ENCODE measurements at places on chromosomes 12 and 14. TPM values are rescaled to one million over a fixed set of nuclear protein-coding genes. Genes with fewer than 3 reads are reported as not detected.
A peak's percentile ranks its signal among the peaks of the same experiment; 100 is the strongest.

Gene CLSTN3
- total RNA-seq: 27.9 TPM

Gene ITGA7
- 49.1 TPM for total RNA-seq

Gene ADAM20
- 2.1 TPM for total RNA-seq

Gene STAT2
- 60.6 TPM for total RNA-seq

Gene TMEM229B
- total RNA-seq: 1.6 TPM

Gene CEP170B
- 31.3 TPM for total RNA-seq

Gene SLC10A1
- total RNA-seq: not detected

- peaks cover 37% of the 10 kb centered on the region for H3K27me3 ChIP-seq
- H3K4me3 ChIP-seq: no peak overlapping the region
- no peaks in the 10 kb centered on the region for H3K36me3 ChIP-seq
- H3K4me1 ChIP-seq: peaks cover 22% of the 10 kb centered on the region
- no peak for DNase-seq
Measured at GRCh38 chr12:52231305-52232202, 1.5 kb upstream of the KRT7 start.

DNA sequence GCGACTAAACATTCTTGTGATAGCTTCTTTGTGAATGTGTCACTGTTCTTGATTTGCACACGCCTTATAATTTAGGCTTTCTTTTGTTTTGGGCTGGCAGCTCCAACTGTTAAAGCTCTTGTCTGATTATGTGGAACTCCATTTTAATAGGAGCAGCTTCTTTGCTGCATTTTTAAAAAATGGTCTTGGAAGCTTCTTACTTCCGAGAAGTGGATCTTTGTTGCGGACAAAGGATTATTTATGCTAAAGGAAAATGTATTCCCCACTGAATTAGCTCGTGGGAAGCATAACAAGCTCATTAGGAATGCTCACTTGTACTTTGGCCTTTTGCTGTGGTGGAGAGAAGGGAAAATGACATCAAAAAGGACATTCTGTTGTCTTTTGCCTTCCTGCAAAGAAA lies 20.0 kb downstream of the GAS2L3 start:
- no peak overlapping the region for H3K4me3 ChIP-seq
- H3K27me3 ChIP-seq: no peaks in the 10 kb centered on the region
- H3K36me3 ChIP-seq: no peaks in the 10 kb centered on the region
- no peak for DNase-seq
- no peaks in the 10 kb centered on the region for H3K4me1 ChIP-seq

- H3K27me3 ChIP-seq: no peaks in the 10 kb centered on the region
- no peaks in the 10 kb centered on the region for H3K4me1 ChIP-seq
- H3K4me3 ChIP-seq: no peak overlapping the region
- H3K36me3 ChIP-seq: no peaks in the 10 kb centered on the region
Measured at GRCh38 chr14:53638966-53639365, 317.7 kb downstream of the BMP4 start.

DNA sequence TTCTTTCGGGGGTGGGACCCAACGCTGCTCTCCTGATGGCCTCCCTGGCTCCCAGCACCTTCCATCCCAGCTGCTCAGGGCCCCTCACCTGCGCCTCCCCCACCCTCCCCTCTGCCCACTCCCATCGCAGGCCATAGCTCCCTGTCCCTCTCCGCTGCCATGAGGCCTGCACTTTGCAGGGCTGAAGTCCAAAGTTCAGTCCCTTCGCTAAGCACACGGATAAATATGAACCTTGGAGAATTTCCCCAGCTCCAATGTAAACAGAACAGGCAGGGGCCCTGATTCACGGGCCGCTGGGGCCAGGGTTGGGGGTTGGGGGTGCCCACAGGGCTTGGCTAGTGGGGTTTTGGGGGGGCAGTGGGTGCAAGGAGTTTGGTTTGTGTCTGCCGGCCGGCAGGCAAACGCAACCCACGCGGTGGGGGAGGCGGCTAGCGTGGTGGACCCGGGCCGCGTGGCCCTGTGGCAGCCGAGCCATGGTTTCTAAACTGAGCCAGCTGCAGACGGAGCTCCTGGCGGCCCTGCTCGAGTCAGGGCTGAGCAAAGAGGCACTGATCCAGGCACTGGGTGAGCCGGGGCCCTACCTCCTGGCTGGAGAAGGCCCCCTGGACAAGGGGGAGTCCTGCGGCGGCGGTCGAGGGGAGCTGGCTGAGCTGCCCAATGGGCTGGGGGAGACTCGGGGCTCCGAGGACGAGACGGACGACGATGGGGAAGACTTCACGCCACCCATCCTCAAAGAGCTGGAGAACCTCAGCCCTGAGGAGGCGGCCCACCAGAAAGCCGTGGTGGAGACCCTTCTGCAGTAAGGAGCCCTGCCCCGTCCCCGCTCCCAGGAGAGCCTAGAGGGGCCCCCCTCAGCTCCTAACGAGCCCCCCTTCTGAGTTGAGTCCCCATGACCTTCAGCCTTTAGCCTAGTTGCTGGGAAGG lies at the start of gene HNF1A:
Gene HNF1A, plus strand, starts transcription at position 248 of the 924 bp plus-strand sequence. Its CDS starts 226 bp downstream, at position 474.
- H3K27me3 ChIP-seq: no peaks in the 10 kb centered on the region
- peaks cover 9% of the 10 kb centered on the region for H3K4me1 ChIP-seq
- H3K27ac ChIP-seq: no peak within 1 kb of the TSS
- peak; percentile 16 for DNase-seq
- no peaks in the 10 kb centered on the region for H3K36me3 ChIP-seq

DNA sequence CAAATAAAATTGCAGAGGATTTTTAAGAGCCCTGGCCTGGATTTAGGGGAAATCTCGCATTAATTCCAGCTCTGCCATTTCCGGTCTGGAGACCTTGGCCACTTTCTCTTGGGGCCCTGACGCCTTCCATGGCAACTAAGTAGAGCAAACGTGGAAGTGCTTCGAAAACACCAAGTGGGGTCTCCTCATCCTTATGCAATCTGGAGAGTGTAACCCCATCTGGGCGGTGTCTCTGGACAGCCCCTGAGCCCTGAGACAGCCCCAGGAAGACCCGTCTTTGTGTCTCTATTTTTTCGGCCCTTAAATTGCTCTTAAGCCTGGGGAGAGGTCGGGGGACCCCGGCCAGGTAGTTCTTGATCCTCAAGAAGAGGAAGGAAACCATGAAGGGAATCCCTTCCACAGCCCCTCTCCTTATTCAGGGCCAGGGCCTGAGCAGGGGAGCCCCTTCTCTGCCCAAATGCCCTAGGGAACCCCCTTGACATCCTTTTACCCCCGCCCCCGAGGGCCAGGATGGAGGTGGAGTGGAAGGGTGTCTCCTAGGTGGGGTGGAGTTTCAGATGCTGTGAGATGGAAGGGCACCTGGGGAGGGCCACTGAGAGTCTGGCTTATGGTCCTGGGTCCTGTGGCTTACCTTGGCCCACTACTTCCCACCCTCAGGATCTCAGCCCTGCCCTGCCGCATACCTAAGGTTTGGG lies 17.6 kb upstream of the NR4A1 start:
- H3K27ac ChIP-seq: peak overlapping the region; percentile 85
- peak; percentile 32 for DNase-seq
- peaks cover 21% of the 10 kb centered on the region for H3K4me1 ChIP-seq
- H3K27me3 ChIP-seq: peaks cover 51% of the 10 kb centered on the region
- H3K4me3 ChIP-seq: peak overlapping the region; percentile 49

- no peaks in the 10 kb centered on the region for H3K4me1 ChIP-seq
- no peak overlapping the region for H3K27ac ChIP-seq
- no peaks in the 10 kb centered on the region for H3K27me3 ChIP-seq
Measured at GRCh38 chr14:44420226-44420625, 86.9 kb downstream of the FSCB start.

- no peak overlapping the region for H3K4me3 ChIP-seq
- H3K4me1 ChIP-seq: peaks cover 25% of the 10 kb centered on the region
- no peaks in the 10 kb centered on the region for H3K27me3 ChIP-seq
- 0 out of 2 replicates have a peak overlapping the region, but pooled peaks have one; percentile 28 for H3K27ac ChIP-seq
Measured at GRCh38 chr14:56004786-56005185, 113.4 kb upstream of the PELI2 start.

DNA sequence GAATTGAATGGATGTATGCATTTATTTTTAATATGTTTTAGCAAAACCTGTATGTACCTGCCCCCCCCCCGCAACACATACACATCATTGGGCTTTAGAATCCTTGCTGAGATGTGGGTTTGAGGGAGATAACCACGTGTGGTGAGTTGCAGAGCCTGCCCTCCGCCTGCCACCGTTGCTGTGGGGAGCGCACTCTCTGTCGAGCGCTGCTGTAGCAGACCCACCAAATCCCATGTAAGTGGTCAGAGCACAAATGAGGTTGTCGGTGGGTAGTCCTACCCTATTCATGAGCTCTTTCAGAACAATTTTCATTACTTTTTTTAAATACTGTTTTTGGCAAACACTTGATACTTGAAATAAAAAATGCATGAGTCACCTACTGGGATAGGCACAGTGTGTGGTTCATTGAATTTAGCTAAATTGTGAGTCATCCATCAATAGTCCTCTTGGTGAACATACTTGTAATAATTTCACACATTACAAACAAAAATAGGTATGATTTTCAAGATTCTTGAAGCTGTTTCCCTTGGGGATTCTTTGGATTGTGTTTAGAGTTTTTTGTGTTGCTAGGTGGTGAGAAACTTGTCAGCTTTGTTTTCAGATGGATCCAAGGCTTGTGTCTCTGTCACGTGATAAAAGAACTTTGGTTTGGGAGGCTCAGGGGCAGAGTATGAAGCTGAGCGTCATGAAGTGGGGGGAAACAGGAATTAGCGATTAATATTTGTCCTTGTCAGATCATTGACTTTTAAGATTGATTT lies 107.6 kb downstream of the PTCSC3 start:
- H3K4me1 ChIP-seq: no peaks in the 10 kb centered on the region
- H3K27ac ChIP-seq: no peak overlapping the region
- no peaks in the 10 kb centered on the region for H3K27me3 ChIP-seq

- H3K36me3 ChIP-seq: no peaks in the 10 kb centered on the region
- no peak overlapping the region for H3K4me3 ChIP-seq
- H3K4me1 ChIP-seq: no peaks in the 10 kb centered on the region
- no peaks in the 10 kb centered on the region for H3K27me3 ChIP-seq
- no peak overlapping the region for H3K27ac ChIP-seq
Measured at GRCh38 chr12:2163177-2163941, 110.6 kb downstream of the CACNA1C start.

DNA sequence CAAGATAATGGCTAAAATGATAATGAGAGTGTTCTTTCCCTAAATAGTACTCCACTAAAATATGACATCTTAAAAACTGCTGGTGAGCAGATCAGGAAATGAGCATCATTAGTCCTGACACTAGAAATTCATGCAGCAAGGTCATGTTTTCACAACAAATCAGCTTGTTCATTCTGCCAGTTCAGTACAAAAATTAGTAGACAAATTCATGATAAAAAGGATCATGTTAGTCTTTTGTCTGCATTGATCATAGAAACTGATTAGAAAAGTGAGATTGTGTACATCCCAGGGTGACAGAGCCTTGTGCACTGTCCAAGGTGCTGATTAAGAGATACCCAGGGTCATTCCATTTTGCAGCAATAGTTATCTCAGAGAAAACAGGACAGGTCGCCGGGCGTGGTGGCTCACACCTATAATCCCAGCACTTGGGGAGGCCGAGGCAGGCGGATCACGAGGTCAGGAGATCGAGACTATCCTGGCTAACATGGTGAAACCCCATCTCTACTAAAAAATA lies 163.6 kb downstream of the RIMBP2 start:
- H3K27me3 ChIP-seq: no peaks in the 10 kb centered on the region
- peak; percentile 8 for DNase-seq
- H3K4me1 ChIP-seq: no peaks in the 10 kb centered on the region

- H3K36me3 ChIP-seq: no peaks in the 10 kb centered on the region
- no peak overlapping the region for H3K4me3 ChIP-seq
- H3K27ac ChIP-seq: no peak overlapping the region
Measured at GRCh38 chr14:36383767-36384431, 63.5 kb upstream of the MBIP start.

DNA sequence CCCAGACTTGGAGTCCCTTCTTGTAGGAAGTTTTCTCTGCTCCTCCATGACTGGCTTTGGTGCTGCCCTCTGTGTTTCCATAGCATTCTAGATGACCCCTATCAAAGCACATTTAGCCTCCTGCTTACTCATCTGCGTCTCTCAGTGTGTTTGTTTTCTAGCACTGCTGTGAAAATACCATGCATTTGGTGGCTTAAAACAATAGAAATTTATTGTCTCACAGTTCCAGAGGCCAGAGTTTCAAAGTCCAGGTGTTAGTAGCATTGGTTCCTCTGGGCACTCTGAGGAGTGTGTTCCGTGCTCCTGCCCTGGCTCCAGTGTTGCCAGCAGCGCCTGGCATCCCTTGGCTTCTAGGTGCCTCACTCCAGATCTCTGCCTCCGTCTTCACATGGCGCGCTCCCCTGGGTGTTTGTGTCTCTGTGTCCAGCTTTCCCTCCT lies 86.1 kb downstream of the CACNA1C start:
- no peaks in the 10 kb centered on the region for H3K36me3 ChIP-seq
- H3K4me1 ChIP-seq: peaks cover 5% of the 10 kb centered on the region
- no peak for DNase-seq
- no peak overlapping the region for H3K4me3 ChIP-seq
- no peaks in the 10 kb centered on the region for H3K27me3 ChIP-seq

GRCh38 chr12:90045559-90045958 lies 336.9 kb upstream of the ATP2B1 start:
- H3K4me1 ChIP-seq: no peaks in the 10 kb centered on the region
- H3K27me3 ChIP-seq: no peaks in the 10 kb centered on the region
- no peaks in the 10 kb centered on the region for H3K36me3 ChIP-seq
- DNase-seq: no peak

DNA sequence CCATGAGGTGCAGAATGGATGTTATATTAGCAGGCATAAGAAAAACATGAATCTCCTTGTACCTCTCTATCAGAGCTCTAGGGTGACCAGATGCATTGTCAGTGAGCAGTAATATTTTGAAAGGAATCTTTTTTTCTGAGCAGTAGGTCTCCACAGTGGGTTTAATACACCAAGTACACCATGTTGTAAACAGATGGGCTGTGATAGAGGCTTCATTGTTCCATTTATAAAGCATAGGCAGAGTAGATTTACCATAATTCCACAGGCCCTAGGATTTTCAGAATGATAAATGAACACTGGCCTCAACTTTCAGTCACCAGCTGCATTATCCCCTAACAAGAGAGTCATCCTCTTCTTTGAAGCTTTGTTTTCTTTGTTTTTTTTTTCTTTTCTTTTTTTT lies 185.2 kb downstream of the ERC1 start:
- no peak overlapping the region for H3K27ac ChIP-seq
- H3K36me3 ChIP-seq: peaks cover 4% of the 10 kb centered on the region
- no peak overlapping the region for H3K4me3 ChIP-seq

GRCh38 chr14:73752297-73752992 lies 38.3 kb upstream of the PNMA1 start:
- H3K36me3 ChIP-seq: no peaks in the 10 kb centered on the region
- H3K4me1 ChIP-seq: peaks cover 10% of the 10 kb centered on the region
- DNase-seq: peak; percentile 55
- H3K4me3 ChIP-seq: no peak overlapping the region
